ENCODE measurements at places on chromosomes 7 and 10.

DNA sequence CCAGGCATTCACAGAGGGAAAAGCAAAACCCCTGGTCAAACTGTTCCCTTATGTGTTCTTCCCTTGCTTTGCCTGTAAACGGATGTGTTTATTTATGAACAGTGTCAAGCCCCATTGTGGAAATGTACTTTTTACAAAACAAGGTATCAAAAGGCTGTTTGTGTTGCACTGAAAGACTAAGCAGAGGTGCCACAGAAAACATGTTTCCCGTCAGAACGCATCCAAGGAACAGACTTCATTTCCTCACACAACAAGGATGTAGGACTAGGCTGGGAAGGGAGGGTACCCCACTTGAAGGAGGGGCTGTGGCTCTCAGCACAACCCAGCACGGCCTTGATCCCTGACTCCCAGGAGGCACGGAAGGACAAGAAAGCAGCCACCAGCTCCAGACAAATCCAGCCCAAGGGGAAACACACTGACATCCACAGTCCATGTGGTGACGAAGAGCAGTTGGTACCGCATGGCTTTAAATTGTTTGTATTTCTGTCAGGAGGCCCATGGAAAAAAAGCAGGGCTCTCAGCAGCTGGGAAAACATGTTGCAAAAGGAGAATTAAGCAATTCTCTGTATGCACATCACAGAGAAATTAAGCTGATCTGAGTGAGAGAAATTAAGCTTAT, 85.6 kb downstream of the RNF216 start:
- no peak for DNase-seq

DNA sequence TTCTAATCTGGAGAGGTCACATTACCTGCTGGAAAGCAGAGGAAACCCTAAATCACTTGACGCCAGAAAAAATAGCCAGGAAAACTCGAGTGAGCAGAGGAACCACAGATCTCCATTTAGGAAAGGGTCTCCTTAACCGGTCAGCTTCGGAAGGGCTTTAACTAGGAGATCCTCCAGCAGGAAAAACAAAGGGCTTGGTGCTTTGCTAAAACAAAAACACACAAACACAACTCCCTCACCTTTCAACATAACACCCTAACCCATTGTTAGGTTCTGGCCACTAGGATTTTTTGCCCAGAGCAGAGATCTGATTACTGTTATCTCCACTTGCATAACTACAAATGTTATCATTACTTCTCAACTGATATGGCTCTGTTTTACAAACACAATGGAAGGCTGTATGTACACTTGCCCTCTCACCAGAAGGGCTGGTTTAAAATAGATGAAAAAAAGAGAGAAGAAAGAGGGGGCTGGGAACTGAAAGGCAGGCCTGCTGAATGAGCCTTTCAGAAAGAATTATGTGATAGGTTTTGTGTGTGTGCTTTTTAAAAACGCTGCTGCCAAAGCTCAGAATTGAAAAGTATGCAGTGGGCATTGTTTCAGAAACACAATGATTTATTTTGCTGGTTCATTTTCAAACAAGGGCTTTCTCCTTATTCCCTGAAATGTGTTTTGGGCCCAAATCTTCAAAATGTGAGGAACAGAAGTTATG, 161.5 kb downstream of the FGFR2 start:
- DNase-seq = no peak

DNA sequence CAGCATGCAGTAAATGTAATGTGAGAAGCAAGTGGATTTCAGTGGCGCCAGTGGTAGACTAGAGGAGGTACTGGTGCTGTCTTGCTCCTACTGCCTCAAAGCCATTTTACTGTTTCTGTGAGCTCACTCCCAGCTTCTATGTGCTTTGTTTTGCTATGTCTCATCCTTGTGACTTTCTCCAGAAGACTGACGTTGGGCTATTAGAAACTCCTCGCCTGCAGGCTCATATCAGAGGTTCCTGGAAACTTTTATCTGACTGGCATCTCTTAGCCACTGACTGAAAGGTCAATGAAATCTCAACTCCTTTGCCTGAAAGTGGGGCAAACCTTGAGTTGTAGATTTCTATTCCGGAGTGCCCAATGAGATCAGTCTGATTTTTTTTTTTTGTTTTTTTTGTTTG, 66.4 kb upstream of the SORCS1 start:
- no peak for DNase-seq

GRCh38 chr7:89042940-89043339, 247.4 kb upstream of the TEX47 start:
- DNase-seq = no peak

DNA sequence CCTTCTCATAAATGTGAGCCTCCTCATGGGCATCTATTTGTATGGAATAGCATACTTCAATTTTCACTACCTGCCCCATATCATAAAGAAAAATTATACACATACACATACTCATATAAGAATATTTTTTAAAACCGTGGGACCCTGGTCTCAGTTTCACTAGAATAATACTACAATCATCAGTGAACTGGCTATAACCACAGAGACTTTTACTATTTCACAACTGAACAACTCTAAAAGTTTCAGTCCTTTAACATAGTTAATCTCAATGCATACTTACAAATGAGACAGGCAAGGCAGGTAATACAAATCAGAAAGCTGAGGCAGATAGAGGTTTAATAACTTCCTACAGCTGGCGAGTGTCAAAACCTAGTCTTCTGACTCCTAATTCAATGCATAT, 83.1 kb downstream of the LRRN3 start:
- DNase-seq = no peak
